NCI-H510A (cell line): ENCODE measurements at places on chromosomes 1 and 21.
A peak's percentile ranks its signal among the peaks of the same experiment; 100 is the strongest.

- no peak for DNase-seq
These were observed 17.3 kb downstream of the LRRC42 start for GRCh38 chr1:53963460-53963859.

DNA sequence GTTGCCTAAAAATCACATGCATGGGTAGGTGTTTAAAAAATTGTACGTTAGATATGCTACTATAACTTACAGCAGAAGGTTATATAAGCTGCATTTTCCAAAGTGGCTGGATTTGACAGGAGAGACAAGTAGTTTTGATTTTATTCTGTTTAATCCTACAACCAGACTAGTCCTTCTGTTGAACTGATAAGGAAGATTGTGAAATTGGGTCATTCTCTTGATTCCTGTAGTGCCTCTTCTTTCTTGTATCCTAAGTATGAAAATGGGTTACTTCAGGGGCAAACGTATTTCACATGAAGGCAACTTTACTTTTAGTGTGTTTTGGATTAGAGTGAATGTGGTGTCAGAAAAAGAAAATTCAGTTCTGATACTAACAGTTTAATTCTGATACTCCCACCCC is 19.0 kb downstream of the CDC42 start:
- DNase-seq = no peak

DNA sequence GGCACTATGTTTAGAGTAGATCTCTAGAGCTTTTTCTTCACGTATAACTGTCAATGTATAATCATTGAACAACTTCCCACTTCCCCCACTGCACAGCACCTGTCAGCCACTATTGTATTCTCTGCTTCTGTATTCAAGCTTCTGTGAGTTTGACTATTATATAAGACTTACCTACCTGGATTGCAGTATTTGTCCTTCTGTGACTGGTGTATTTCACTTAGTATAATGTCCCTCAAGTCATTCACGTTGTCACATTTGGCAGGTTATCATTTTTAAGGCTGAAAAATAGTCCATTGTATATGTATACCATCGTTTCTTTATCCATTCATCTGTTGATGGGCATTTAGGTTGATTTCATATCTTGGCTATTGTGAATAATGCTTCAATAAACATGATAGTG is 969.5 kb upstream of the B3GALT2 start:
- DNase-seq = no peak

DNA sequence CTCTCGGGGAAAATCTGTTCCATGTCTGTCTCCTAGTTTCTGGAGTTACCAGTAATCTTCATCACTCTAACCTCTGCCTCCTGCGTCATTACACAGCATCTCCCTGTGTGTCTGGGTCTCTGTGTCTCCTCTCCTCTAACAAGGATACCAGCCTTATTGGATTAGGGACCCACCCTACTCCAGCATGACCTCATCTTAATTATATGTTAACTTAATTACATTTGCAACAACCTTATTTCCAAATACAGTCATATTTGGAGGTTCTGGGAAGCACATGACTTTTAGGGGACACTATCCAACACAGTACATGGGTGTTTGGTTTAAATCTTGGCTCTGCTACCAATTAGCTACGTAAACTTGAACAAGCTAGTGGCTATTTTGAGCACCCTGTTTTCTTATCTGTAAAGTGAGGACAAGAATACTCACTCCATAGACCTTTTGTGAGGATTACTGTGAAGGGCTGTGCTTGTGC is 83.9 kb upstream of the SGIP1 start:
- no peak for DNase-seq

DNA sequence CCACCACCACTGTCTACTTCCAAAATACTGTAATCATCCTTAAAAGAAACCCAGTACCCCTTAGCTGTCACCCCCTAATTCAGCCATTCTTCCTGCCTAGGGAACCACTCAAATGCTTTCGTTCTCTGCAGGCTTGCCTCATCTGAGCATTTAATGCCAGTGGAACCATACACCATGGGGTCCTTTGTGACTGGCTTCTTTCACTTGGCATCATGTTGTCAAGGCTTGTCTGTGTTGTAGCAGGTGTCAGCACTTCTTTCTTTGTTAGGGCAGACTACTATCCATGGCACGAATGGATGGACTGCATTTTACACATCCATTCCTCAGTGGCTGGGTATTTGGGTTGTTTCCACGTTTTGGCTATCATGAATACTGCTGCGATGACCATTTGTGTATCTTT is 28.5 kb downstream of the SH3BGR start:
- DNase-seq = no peak

GRCh38 chr21:43866260-43866629 is 1.2 kb downstream of the AGPAT3 start:
- DNase-seq = no peak

DNA sequence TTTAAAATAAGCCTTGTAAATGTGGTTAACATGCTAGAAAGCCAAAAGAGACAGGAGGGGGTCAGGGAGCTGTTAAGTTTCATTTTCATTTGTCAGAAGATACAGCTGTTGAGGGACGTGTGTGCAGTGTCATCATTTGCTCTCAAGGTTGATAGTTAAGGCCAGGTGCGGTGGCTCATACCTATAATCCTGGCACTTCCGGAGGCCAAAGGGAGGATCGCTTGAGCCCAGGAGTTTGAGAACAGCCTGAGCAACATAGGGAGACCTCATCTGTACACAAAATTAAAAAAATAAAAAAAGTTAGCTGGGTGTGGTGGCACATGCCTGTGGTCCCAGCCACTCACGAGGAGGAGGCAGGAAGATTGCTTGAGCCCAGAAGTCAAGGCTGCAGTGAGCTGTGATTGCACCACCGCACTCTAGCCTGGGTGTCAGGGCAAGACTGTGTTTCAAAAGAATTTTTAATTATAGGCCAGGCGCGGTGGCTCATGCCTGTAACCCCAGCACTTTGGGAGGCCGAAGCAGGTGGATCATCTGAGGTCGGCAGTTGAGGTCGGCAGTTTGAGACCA is 22.7 kb downstream of the ZBTB8OS start:
- no peak for DNase-seq

GRCh38 chr1:225694151-225694603 is 41.3 kb upstream of the ENAH start:
- peak; percentile 5 for DNase-seq

GRCh38 chr1:116185161-116185701 is 74.0 kb downstream of the MAB21L3 start:
- DNase-seq = no peak

DNA sequence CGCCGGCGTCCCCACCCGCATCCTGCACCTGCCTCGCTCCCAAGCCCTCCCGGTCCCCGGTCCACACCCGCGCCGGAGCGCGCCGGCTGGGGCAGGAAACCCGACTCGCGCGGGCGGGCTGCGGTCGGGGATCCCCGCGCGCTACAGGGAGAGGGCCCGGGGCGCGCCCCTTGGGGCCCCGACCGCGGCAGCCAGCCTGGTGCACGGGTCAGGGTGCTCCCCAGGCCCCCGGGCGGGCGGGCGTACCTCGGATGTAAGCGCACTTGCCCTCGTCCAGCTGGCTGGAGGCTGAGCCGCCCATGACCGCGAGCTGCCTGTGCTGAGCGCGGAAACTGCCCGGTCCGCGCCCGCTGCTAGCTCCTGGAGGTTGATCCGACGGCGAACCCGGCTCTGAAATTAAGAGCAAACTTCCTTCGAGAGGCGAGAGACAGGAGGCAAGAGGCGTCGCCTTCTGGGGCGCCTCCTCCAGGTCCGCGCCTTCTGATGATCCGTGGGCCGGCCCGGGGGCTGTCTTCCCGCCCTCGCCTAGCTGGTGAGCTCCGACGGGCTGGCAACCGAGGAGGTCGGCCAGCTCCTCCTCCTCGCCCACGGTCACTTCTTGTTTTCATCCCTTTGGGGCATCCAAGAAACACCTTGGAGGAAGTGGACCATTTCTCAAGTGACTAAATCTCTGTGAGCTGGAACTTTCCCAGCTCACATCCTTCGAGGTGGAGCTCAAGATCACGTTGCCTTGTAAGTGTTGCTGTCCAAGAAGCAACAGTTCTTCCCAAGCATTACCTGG is at the start of gene NIBAN1:
Gene NIBAN1 (minus strand): TSS at position 453 of the 781 bp plus-strand sequence. CDS start 152 bp downstream, at position 301.
- peak; percentile 28 for DNase-seq

DNA sequence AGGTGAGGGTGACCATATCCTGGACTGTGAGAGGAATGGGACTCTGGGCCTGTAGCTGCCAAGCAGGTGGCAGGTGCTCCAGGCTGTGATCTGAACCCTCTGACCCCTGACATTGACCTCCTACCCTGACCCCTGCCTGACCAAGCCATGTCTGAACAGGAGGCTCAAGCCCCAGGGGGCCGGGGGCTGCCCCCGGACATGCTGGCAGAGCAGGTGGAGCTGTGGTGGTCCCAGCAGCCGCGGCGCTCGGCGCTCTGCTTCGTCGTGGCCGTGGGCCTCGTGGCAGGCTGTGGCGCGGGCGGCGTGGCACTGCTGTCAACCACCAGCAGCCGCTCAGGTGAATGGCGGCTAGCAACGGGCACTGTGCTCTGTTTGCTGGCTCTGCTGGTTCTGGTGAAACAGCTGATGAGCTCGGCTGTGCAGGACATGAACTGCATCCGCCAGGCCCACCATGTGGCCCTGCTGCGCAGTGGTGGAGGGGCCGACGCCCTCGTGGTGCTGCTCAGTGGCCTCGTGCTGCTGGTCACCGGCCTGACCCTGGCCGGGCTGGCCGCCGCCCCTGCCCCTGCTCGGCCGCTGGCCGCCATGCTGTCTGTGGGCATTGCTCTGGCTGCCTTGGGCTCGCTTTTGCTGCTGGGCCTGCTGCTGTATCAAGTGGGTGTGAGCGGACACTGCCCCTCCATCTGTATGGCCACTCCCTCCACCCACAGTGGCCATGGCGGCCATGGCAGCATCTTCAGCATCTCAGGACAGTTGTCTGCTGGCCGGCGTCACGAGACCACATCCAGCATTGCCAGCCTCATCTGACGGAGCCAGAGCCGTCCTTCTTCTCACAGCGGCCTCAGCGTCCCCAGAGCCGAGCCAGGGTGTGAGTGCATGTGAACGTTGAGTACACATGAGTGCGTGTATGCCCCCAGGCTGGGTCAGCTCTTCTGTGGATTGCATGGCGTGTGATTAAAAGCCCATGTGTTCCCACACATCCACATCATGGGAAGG is 3.1 kb downstream of the TMEM125 start:
- no peak for DNase-seq
